ENCODE measurements at places on chromosomes 5 and 9.

DNA sequence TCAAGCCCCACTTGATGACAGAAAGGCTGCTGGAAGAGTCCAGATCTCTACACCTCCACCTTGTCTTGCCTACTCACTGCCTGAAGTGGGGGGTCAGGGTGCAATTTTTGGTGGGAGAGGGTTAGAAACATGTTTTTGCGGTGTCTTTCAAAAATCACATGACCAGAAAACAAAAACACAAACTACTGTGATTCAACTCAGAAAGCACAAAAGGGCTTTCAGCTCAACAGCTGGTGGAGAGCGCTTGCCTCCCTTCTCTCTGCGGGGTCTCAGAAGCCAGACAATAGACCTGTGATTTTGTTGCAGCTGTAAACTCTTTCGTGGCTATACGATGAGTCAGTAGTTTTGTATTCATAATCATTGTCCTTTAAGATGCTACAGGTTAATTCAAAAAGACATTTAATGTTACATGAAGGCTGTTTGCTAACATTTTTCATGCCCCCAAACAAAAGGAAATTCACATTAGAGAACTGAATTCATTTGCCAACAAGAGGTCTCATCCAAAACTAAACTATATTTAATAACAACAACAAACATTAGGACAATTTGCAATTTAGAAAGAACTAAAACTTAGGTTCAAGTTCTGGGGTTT is 172.6 kb upstream of the RAI14 start:
- no peak for DNase-seq

DNA sequence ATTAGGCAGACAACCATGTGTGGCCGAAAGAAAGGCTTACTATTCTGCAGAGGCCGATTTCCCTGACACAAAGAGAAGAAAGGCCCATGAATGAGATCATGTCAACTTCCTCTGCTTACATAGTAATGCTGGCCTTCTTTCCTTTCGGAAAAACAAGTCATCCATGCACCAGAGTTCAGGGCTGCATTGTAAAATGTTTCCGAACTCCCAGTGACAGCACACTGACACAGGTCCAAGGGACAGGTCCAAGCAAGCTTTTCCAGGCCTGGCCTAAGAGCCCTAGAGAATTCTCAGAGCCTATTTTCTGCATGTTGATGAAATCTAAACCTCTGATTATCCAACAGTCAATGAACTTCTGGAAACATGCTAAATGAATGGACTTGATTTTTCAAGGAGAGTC is 140.9 kb downstream of the ZNF608 start:
- no peak for DNase-seq

GRCh38 chr5:122515709-122516431 is 203.8 kb downstream of the SNCAIP start:
- no peak for DNase-seq

GRCh38 chr9:137827908-137828526 is 49.6 kb upstream of the CACNA1B start:
- DNase-seq, result no peak

- DNase-seq, result no peak
These were observed 99.3 kb downstream of the SLIT3 start for GRCh38 chr5:169201597-169201996.

DNA sequence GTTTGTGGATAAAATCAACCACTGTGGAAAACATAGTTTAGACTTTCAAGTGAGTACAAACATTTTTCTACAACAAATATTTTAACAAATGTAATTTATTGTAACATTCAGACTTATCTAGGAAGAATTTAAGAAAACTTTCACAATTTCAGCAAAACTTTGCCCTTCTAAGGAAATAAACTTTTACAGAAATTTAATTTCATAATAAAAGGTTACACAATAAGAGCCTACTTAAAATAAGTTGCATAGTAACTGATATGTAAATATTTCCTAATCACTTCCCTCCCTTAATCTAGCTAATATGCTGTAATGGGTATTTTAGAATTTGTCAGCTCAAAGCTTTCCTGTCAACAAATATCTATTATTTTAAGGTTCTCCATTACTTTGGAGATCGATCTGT is 1899.9 kb downstream of the MAT2B start:
- no peak for DNase-seq

GRCh38 chr9:106334081-106334480 is 528.9 kb upstream of the ZNF462 start:
- DNase-seq, result no peak

DNA sequence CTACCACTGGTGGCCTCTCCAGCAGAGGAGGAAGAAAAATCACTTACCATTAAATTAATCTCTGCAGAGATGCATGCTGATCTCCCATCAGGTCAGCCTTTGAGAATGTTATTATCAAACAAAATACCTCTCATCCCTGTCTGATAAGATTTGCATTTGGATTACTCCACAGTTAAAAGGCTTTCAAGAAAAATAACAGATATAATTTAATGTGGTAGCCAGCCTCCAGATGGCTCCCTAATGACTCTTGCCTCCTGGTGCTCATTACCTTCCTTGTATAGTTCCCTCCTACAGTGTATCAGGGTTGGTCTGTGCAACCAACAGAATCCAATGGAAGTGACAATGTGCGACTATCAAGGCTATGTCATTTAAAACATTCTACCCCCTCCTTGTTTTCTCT is 63.6 kb upstream of the TNPO1 start:
- no peak for DNase-seq

DNA sequence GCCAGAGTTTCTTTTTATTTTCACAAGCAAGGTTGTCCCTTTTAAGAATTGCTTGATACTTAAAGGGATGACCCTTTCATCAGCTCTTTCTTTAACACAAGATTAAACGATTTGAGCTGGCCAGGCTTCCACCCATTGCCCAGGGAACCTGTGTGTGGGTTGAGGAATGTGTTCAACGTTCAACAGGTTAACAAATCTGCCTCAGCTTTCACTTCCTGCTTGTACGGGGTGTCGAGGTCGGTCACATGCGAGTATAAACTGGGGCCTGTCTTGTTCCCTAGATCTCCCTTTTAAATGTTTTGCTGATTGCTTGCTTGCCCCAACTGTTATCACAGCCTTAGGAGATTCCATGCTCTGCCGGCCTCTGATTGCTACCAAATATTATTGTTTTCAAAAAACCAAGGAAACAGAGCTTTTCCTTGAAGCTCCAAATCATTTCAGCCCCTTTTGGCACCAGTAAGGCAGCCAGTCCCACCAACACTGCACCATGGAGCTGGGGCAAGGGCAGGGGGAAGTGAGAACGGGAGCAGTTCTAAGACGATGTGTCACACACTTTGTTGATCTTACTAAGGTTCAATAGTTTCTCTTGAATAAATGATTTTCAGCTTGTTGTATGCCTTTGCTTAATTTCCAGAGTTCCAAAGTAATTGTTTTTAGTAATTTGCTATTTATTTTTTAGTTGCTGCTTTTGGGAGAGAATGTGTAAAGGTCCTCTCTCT is 10.7 kb upstream of the CLK4 start:
- DNase-seq, result no peak

GRCh38 chr5:52709167-52709925 is 78.4 kb upstream of the ITGA1 start:
- DNase-seq, result no peak

- DNase-seq, result no peak
These were observed 65.1 kb upstream of the RETREG1 start for GRCh38 chr5:16681876-16682275.

DNA sequence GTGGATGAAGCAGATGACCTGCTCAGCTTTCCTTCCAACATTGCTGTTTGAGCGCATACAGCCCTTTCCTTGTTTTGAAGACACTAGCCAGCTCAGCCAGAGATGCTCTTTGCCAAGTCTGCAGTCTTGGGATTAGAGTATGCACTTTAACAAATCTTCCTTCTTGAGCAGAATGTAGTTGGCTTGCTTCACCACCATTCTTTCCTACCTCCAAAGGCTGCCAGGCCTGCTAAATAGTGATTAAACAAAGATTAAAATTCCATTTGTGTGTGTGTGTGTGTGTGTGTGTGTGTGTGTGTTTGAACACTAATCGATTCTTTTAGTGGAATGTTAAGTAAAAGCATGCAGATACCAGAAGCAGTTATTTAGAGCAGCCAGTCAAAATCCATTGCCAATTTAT is 97.6 kb downstream of the GALNT10 start:
- DNase-seq, result no peak

DNA sequence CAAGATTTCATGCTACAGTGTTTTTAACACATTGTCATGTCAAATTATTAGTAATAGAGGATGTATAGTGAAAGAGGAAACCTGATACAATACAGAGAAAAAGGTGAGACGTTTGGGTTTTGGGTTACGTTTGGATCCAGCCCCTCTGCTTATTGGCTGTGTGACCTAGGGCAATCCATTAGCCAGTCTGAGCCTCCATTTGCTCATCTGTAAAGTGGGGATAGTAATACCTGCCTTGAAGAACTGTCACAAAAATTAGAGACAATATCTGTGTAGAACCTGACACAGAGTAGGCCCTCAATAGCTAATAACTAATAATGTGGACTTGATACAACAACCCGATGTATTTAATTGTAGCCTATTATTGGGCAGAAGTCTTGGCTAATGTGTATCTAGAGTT is 4.3 kb upstream of the BOD1 start:
- DNase-seq, result no peak

Measured in activated naive CD4-positive, alpha-beta T cell (primary cell).